ENCODE measurements at places on chromosomes 13 and 19. TPM values are rescaled to one million over a fixed set of nuclear protein-coding genes. Genes with fewer than 3 reads are reported as not detected.

TGFBR3L gene
- 0.15 TPM for total RNA-seq

KLK14 gene
- total RNA-seq = not detected

ZNF823 gene
- 1.2 TPM for total RNA-seq

TEX29 gene
- not detected for total RNA-seq

ZNF264 gene
- 31.3 TPM for total RNA-seq

SIX5 gene
- 28.0 TPM for total RNA-seq

ETV2 gene
- total RNA-seq = 1.2 TPM

FAM216B gene
- total RNA-seq = not detected

All from cardiac ventricle fibroblast (primary cell).